SJSA1 (cell line): ENCODE measurements at places on chromosomes 3 and 15. TPM values are rescaled to one million over a fixed set of nuclear protein-coding genes. Genes with fewer than 3 reads are reported as not detected.

- no peak for DNase-seq
These were observed 235.1 kb upstream of the TPRG1 start for GRCh38 chr3:188936597-188937107.

DNA sequence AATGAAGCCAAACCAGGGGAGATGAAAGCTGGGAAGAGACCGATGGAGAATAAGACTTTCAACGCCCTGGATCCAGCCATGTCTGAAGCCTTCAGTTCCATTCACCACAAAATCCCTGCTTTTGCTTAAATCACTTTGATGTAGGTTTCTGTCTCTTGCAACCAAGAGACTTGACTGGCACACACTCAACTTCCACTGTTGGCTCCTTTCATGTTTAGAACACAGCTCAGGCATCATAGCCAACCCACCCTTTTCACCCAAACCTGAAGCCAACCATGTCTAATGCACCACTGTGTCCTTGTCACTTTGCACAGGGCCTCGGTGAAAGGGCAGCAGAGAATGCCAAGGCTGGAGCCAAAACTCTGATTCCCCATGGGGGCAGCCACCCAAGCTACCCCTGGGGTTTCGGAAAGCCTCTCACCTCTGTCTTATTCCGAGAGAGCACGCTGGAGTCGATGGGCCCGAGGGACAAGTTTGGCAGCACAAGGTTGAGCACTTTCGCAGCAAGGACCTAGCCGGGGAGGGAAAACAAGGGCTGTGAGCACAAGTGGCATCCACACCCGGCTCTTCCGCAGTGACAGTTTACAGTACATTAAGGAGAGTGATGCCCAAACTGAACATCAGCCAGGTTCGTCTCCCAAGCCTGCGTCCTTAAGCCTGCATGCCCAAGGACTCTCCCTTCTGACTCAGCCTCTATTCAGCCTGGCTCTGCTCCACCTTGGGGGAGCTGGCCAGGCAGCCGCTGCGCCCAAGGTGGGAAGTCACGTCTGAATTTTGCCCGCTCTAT, 37.6 kb downstream of the ABTB1 start:
- no peak for DNase-seq

GRCh38 chr3:62101488-62101887, 271.9 kb downstream of the FEZF2 start:
- DNase-seq: no peak

- no peak for DNase-seq
These were observed 24.0 kb upstream of the AGBL1 start for GRCh38 chr15:86055688-86056087.

DNA sequence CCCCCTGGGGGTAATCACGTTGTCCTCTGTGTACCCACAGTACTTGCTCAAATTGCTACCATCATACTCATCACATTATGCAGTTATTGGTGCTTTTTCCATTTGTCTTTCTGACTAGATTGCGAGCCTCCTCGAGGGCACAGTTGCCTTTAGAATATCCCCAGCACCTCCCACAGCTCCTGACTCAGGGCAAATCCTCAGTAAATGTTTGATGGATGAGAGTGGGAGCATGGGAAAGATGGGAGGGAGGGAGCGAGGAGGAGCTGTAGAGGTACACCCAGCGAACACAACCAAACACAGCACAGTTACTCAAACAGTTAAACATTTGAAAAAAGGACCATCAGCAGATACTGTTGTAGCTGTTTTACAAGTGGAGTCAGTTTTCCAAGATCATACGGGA, 27.9 kb downstream of the SIDT1 start:
- no peak for DNase-seq

GRCh38 chr15:68512052-68512451, 66.7 kb upstream of the CORO2B start:
- DNase-seq: no peak

- DNase-seq: no peak
These were observed 464 bp downstream of the SOX2 start for GRCh38 chr3:181712226-181712552.

The SLC6A20 gene
- total RNA-seq: 0.03 TPM in 1 of 2 replicates, not detected in the other

The P2RY12 gene
- not detected in 2 replicates for total RNA-seq

The CCDC54 gene
- not detected in 2 replicates for total RNA-seq

The TRAT1 gene
- not detected in 2 replicates for total RNA-seq
